ENCODE measurements at places on chromosomes 1 and 21. TPM values are rescaled to one million over a fixed set of nuclear protein-coding genes. Genes with fewer than 3 reads are reported as not detected.

FCRLB gene
- total RNA-seq: not detected

- peak; percentile 75 for DNase-seq
Observed at GRCh38 chr21:14403681-14404318, 20.9 kb upstream of the HSPA13 start.

NID1 gene
- total RNA-seq: 85.5 TPM

DNA sequence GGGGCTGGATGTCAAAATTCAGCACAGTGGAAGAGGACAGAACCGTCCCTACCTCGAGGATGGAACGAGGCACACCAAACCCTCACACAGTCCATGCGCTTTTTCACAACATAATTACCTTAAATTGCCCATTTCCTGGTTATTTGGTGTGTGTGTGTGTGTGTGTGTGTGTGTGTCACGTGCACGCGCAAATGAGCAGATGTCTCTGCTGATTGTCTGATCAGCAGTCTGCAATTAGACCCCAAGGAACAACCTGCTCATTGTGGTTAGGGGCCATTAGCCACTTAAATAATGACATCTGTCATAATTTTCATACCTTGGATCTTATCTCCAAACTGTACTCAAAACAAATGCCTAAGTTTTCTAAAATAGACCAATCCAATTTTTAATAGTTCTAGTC, 23.2 kb downstream of the AVPR1B start:
- peak; percentile 23 for DNase-seq

- no peak for DNase-seq
Observed at GRCh38 chr21:34930971-34931370, 118.1 kb downstream of the RUNX1 start.

PADI2 gene
- not detected for total RNA-seq

- DNase-seq: no peak
Observed at GRCh38 chr1:112702420-112703261, 4.3 kb downstream of the RHOC start.

FASLG gene
- not detected for total RNA-seq

DNA sequence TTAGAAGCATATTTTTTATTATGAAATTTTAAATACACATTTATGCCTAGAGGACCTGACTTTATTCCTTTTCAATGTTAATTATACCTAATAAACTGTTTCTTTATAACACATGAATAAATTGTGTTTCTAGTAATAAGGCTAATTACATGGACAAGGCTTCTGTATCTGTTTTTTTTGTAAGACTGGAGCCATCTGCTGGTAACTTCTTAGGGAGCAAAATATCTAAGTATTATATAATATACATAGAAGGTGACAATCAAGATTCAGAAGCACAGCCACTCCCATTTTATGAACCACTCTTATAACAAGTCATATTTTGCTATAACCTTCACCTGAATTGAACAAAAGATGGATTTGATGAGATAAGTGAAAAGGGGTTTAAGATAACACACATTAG, 84.2 kb downstream of the LBR start:
- DNase-seq: no peak

DNA sequence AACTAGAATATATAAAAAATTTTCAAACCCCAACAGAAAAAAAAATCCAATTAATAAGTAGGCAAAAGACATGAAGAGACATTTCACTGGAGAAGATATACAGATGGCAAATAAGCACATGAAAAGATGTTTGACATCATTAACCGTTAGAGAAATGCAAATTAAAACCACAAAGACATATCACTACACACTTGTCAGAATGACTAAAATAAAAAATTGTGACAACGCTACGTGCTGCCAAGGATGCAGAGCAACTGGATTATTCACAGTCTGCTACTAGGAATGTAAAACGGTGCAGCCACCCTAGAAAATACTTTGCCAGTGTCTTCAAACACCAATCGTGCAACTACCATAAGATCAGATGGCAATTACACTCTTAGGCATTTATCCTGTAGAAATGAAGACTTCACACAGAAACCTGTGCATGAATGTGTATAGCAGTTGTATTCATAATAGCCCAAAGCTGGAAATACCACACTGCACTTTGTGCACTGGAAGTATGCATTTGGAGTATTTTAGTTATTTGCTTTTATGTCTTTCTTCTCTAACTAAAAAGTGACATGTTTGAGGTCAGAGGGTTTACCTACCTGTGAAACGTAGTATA, 75.3 kb upstream of the PALMD start:
- DNase-seq: no peak

GRCh38 chr1:244447552-244447951, 4.2 kb downstream of the ADSS2 start:
- no peak for DNase-seq

DNA sequence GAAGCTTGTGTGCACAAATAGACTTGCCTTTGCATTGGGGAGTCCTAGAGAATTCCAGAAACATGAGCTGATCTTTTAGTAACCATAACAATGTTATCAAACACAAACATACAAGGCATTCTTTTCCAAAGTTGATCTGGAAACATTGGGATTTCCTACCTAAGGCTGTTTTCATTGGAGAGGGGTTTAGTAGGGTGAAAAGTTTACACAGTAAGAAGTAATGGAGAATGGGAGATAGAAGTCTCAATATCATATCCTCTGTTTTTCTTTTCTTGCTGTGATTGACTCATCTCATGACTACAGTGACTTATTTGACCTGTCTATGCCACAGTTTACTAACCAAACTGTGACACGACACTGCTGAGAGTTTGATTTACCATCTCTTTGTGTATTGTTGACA, 65.6 kb upstream of the PLA2G4A start:
- DNase-seq: peak; percentile 52

All from stomach (tissue), 19 donors.